Effector CD4-positive, alpha-beta T cell (primary cell): ENCODE measurements at places on chromosomes 2 and 18.
A peak's percentile ranks its signal among the peaks of the same experiment; 100 is the strongest.

- DNase-seq = no peak
These were observed 701.9 kb upstream of the LINC00305 start for GRCh38 chr18:64850791-64851190.

GRCh38 chr2:225367482-225367881 lies 32.0 kb upstream of the NYAP2 start:
- DNase-seq = no peak

DNA sequence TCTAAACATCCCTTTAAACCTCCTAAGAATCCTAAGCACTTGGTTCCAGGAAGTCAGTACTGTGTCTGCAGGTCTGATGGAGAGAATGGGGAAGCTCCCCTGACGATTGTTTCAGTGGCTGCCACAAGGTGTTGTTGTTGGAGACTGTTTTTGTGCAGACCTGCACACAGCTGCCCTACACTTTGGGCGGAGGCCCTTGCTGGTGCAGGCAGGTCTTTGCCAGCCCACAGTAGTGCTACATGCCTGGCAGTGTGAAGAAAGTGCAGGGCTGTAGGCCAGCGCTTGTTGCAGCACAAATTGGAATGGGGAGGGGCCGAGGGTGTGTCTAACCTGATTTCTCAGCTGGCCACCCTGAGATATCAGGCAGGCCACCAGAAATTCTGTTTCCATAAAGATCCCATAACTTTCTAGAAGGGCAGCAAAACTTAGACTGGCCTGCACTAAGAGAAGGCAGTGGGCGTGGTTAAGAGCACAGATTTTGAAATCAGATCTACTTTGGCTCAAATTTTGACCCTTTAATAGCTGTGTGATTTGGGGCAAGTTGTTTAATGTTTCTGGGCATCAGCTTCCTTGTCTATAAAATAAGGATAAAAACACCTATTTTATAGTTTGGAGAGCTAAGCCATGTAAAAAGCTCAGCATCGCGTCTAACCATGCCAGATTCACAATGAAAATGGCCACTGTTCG lies 83.7 kb upstream of the SLC1A4 start:
- no peak for DNase-seq

- no peak for DNase-seq
These were observed 185.5 kb upstream of the NRP2 start for GRCh38 chr2:205496772-205497171.

- DNase-seq = no peak
These were observed 79.8 kb downstream of the RHOB start for GRCh38 chr2:20526708-20527107.

DNA sequence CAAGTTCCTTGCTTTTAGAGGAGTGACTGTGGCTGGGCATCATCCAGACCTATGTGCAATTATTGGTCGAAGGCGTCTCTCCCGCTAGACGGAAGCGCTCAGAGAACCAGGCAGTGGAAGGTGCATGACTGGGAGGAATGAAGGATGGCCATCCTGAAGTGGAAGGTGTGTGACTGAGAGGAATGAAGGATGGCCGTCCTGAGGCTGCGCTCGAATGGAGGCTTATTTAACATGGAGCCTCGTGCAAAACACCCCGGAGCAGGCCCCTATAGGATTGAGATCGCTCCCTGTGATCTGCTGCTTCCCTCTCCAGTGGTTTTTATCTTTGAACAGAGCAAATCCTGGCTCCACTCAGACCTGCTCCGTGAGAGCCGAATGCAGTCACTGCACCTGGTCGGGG lies 140.2 kb upstream of the ID2 start:
- no peak for DNase-seq

DNA sequence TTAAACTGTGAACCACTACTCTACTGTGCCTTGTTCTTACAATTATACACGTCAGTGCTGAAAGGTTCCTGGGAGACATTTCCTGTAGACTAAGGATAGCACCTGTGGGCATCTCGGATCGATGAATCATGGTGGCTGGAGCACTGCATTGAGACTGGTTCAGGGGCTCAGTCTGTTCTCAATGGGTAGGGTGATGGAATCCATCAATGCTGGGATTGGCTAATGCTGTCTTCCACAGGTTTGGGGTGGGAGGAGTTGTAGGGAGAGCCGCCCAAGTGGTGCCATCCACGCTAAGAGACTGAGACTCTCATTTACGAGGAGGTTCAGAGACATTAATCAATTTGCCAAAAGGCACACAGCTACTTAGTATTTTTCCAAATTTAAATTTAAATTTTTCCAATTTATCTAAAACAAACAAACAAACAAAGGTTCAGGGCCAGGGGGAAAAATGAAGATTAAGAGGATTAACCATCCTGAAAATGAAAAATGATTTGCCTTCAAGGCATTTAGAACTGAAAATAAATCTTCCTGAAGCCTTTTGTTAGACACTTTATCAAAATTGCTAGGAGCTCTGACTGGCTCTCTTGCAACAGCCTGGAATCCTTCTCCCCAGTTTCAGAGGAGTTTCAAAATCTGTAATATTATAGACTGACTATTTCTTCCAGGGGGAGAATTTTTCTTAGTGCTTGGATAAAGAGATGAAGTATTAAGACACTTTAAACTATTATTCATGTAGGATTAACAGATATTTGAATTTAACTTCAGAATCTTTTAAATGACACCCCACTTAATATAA lies 359.2 kb downstream of the TGIF1 start:
- no peak for DNase-seq

- DNase-seq = no peak
These were observed 59.7 kb downstream of the CXCR4 start for GRCh38 chr2:136058262-136058661.

- no peak for DNase-seq
These were observed 68.1 kb upstream of the TMEM247 start for GRCh38 chr2:46411245-46411641.

- DNase-seq = no peak
These were observed 93.6 kb upstream of the UBXN4 start for GRCh38 chr2:135647836-135648579.

- peak; percentile 0 for DNase-seq
These were observed 26.0 kb downstream of the CROCC2 start for GRCh38 chr2:240932001-240932723.

- no peak for DNase-seq
These were observed 219.5 kb upstream of the TANK start for GRCh38 chr2:160940699-160941098.

GRCh38 chr18:39318008-39318407 lies 1752.4 kb upstream of the CELF4 start:
- no peak for DNase-seq

- DNase-seq = no peak
These were observed 1611.9 kb upstream of the ZEB2 start for GRCh38 chr2:146131785-146132184.

DNA sequence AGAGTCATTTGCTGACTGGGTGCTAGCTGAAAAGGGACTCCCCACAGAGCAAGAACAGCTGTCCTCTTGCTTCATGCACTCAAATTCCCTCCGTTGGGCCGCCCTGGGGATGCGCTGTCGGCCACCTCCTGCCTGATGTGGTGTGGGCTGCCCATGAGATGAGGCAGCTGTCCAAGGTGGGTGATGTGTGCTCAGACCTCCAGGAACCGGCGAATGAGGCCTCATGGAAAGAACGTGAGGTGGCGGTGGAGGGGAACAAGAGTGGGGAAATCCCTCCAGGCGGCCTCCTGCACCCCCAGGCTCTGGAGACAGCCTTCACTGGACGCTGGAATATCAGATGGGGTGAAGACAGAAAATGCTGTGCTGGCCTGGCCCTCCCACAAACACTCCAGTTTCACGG lies 79.8 kb downstream of the LONRF2 start:
- no peak for DNase-seq

GRCh38 chr2:99488539-99489062 lies 1.2 kb downstream of the REV1 start:
- DNase-seq = no peak

DNA sequence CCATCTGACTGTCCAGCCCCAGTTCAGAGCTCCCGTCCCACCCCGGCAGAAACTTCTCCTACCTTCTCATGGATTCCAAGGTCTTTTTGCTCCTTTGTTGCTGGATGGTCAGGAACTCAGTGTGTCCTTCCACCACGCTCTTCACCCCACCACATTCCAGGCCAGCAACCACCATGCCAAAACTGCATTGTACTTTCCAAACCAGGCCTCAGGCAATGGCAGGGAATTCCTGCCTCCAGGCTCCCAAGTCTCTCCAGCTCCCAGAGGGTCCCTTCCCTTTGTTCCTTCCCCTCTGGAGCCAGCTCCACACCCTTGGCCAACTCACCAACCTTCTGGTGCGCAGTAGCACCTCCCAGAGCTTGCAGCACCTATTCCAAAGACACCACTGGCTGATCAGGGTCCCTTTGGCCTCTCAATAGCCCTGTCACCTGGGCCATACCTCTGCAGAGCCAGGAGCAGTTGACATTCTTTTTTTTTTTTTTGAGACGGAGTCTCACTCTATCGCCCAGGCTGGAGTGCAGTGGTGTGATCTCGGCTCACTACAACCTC lies 8.1 kb downstream of the CHMP1B start:
- DNase-seq = no peak

DNA sequence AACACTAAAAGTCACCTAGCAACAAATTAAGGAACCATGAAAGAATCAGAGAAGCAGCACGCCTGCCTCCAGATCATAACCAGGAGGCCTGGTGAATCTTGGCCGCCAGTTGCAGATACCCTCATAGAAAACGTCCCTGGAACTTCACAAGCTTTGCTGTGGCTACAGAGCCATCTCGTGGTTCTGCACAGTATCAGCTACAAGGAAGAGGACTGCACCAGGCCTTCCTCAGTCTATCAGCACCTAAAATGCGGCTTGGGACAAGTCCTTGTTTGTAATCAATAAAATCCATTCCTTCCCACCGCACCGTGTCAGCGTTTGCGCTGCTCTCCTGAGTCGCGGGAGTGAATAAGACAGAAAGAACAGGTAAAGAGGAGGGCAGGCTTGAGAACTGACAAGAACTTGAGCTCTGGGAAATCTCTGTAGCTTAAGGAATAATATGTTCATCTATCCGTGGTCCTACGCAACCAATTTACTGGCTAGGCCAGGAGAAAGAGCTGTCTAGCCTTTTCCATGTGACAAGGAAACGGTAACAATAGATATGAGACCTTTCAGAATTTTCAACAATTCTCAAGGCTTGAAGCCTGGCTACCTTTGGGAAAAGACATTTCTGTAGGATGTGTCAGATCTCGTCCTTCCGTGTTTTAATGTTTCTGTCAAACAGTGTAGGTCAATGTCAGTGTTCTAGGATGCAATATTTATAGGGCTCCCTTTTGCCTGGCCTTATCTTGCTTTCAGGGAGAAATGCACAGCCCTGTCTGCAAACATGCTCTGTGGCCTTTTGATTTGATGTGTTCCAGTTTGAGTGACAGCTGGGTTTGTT lies 128.5 kb upstream of the RAB12 start:
- DNase-seq = no peak

- DNase-seq = no peak
These were observed 97.3 kb downstream of the ICOS start for GRCh38 chr2:204033611-204034495.

- DNase-seq = no peak
These were observed 48.0 kb downstream of the MTX2 start for GRCh38 chr2:176317199-176317598.

GRCh38 chr2:163592954-163593622 lies 142.7 kb downstream of the FIGN start:
- DNase-seq = no peak

GRCh38 chr2:8684878-8685696 lies 3.2 kb downstream of the ID2 start:
- no peak for DNase-seq

- DNase-seq = no peak
These were observed 187.1 kb downstream of the DYM start for GRCh38 chr18:49273241-49273880.

GRCh38 chr2:171995586-171995985 lies 4.2 kb upstream of the METAP1D start:
- no peak for DNase-seq

DNA sequence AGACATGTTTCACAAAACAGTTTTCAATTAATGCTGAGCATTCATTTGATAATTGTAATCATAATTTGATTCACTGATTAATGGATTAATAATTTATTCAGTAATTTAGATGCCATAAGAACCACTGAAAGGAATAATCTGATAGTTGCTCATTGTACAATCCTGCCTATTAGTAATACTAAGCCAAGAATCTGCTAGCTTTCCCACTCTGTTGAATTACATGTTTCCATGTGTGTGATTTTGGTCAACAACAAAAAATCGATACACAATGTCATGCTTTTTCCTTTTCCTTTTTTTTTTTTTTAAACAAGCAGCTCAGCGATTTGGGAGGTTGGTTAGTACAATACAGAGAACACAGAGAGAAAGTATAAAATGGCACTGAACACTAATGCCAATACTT lies 25.9 kb downstream of the ARL5A start:
- DNase-seq = no peak

GRCh38 chr2:46369783-46370182 lies 72.6 kb downstream of the EPAS1 start:
- no peak for DNase-seq

DNA sequence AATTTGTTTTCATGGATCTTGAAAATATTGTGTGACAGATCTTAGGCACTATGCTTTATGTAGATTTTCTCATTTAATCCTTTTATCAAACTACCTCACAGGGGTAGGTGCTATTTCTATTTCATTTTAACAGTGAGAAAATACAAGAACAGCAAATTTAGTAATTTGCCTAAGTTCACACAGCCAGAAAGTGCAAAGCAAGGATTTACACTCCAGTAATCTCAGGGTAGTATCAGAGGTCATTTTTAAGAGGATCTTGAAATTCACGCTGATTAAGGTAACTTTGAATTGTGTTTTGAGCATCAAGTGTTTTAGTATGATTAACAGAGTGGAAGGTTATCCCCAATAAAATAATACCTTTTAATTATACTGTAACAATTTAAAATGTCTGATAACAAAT lies 10.1 kb upstream of the KCNJ3 start:
- no peak for DNase-seq

- DNase-seq = no peak
These were observed 152.6 kb upstream of the SLC1A4 start for GRCh38 chr2:64836566-64836965.

DNA sequence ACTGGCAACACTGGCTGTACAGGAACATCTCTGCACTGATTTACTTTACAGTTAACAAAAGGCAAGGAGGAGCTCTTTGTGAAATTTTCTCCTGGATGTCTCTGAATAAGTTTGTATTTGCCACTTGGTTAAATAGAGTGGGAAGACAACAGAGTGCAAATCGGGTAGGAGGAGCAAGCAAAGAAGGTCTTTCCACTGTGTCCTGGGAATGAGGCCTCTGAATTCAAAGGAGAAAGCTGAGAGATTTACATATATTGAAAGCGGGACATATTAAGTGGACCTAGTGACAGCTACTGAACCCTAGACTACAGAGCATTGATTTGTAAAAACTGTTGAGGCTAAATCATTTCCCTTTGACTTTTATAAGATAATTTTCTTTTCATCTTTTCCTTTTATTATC lies 117.4 kb upstream of the CHRNA1 start:
- DNase-seq = no peak

- no peak for DNase-seq
These were observed 3.4 kb downstream of the CCDC93 start for GRCh38 chr2:118010473-118010872.

DNA sequence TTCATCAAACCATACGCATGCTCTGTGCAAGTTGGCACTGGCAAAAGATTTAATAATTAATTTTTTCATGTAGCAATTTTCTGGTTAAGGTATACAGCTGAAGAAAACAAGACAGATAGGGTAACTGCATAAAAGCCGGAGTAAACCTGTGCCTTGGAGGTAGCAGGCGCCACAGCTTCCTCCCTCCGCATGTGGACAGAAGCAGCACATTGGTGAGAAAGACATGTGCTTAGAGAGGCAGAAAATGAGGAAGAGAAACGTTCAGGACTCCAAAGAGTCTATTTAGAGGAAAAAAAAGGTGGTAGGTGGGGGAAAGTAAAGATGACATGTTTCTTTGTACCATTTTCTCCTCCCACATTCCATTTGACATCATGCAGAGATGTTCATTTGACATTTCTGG lies 9.3 kb downstream of the ST6GAL2 start:
- DNase-seq = no peak

- DNase-seq = no peak
These were observed 94.1 kb upstream of the ST8SIA3 start for GRCh38 chr18:57258131-57258777.
